ENCODE measurements at places on chromosomes 2 and 18. TPM values are rescaled to one million over a fixed set of nuclear protein-coding genes. Genes with fewer than 3 reads are reported as not detected.
A peak's percentile ranks its signal among the peaks of the same experiment; 100 is the strongest.

Gene WDPCP
- 2.9 TPM for polyA plus RNA-seq

DNA sequence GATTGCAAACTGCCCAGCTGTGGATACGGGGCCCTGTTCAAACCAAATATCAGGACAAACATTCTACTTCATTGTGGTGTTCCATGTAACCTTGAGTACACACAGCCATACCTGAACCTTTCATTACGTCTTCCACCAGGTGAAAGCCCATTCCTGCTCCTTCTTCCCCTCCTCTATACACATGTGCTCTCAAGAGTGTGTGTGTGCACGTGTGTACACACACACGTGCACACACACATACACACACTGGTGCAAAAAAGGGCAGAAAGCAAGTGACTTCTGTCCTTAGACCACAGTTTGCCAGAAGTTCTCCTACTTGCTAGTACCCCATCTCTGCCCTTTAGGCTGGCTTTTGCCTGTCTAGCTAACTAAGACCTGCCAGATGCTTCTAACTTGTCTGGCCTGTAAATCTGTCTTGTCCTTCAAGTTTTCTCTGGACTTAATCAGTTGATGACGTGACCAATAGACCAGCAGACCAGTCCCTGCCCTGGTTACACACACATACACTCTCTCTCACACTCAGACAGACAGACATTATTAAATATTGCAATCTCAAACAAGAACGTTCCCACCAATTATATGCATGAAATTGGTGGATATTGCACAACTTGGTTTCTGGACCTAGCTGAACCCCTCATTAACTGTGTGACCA lies 163.4 kb downstream of the MSH2 start:
- DNase-seq = no peak

- peak; percentile 13 for DNase-seq
These were observed 78.7 kb downstream of the GRB14 start for GRCh38 chr2:164542581-164543021.

- no peak for DNase-seq
These were observed 63.3 kb upstream of the STK17B start for GRCh38 chr2:196234672-196235071.

DNA sequence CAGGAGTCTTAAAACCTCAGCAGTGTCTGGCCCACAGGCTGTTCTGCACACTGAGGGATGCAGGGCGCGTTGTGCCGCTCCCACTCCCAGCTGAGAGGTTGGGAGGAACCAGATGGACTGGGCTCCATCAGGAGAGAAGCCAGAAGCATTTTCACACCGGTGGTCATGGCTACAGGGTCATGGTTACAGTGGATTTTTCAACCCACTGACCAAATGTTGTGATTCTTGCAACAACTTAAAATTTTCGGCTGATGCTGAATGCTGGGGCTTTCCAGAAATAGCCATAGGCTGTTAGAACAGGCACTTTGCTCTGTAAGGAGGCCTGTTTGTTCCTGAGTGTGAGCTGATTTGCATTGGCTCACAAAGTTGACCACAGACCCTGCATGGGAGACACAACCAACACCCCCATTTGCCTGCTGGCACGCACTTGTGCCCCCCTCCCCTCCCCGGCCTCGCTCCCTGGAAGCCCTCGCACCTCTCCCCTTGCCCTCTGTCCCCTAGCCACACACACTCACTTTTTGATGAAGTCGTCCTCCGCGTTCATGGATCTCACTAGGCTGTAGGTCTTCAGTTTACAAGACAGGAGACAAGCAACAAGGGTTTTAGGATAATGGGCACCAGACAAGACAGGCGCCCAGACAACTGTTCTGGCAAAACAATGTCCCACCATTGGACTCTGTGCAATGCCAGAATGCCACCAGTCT lies 3.4 kb downstream of the LPIN1 start:
- no peak for DNase-seq

- DNase-seq = no peak
These were observed 92.6 kb downstream of the VAPA start for GRCh38 chr18:10006311-10006893.
